ENCODE measurements at places on chromosomes 16 and 17. TPM values are rescaled to one million over a fixed set of nuclear protein-coding genes. Genes with fewer than 3 reads are reported as not detected.

Gene ADCY9
- 22.3 TPM for total RNA-seq

Gene ALOXE3
- 2.2 TPM for total RNA-seq

Gene SULT1A4
- 4.6 TPM for total RNA-seq

Gene KRTAP1-1
- not detected for total RNA-seq

Gene DOC2A
- total RNA-seq: 0.76 TPM

Gene ZNF276
- total RNA-seq: 37.6 TPM

Gene CMTM2
- total RNA-seq: not detected

Gene HP
- total RNA-seq: not detected

Gene KRT39
- not detected for total RNA-seq

DNA sequence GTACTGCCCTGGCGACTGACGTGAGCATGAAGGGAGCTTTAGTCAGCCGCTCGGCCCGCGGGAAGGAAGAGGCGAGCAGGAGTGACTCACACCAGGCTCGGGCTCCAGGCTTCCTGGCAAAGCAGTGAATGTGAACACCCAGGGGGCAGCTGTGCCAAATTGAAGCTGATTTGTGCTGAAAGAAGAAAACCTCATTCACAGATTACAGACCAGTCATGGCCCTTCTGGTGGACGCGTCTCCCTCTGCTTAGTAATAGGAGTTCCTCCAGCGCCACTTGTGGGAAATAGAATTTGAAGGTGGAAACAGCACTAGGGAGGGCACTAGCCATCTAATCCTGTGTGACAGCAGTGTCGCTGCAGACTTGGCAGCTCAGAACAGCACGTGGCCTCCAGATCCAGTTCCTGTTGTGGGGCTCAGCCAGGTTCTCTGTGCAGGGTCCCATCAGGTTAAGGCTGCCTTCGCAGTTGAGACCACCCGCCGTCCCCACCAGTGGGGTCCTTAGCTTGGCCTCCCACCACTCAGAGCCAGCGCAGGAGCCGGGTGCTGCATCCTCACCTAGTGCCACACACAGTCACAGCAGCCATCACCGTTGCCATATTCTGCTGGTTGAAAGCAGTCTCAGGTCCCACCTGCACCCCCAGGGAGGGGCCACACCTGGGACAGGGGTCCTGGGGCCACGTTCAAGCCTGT, 164.5 kb upstream of the CHMP6 start:
- no peak for DNase-seq

DNA sequence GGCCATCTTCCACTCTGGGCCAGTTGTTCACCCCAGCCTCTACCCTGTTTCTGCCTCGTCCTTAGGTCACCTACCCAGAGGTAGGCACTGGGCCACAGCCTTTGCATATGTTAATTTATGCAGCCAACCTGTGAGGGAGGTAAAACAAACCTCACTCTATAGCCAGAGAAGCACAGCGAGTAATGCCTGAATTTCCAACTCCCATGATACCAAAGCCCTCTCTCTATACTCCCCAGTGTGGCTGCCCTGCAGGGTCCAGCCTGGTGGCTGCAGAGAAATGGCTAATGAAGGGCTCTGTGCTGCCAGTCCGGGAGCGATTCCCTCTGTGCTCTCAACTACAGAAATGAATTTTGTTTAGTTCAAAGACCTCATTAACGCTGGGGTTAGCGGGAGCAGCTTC, 397.0 kb upstream of the CCL2 start:
- no peak for DNase-seq

- no peak for DNase-seq
These were observed 438.0 kb upstream of the ZFHX3 start for GRCh38 chr16:73485880-73486279.

- DNase-seq: no peak
These were observed 13.9 kb downstream of the MPRIP start for GRCh38 chr17:17056156-17056539.

DNA sequence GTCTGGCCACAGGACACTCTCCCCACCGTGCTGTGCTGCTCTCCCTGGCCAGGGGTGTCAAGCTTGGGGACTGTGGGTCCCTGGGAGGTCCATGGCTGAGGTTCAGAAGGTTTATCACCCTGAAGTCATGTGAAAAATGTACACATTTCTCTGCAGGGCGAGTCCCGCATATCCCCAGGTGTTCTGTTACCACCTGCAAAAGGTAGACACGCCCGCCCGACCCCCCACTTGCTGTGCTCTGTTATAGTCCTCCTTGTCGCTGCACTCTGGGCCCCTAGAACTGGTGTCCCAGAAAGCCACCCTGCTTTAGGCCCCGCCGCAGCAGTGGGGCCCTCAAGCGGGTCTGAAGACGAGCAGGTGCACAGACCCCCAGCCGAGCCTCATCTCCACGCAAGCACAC, 11.8 kb downstream of the JPT2 start:
- DNase-seq: no peak

- no peak for DNase-seq
These were observed 8.7 kb downstream of the DLX4 start for GRCh38 chr17:49977463-49978389.

DNA sequence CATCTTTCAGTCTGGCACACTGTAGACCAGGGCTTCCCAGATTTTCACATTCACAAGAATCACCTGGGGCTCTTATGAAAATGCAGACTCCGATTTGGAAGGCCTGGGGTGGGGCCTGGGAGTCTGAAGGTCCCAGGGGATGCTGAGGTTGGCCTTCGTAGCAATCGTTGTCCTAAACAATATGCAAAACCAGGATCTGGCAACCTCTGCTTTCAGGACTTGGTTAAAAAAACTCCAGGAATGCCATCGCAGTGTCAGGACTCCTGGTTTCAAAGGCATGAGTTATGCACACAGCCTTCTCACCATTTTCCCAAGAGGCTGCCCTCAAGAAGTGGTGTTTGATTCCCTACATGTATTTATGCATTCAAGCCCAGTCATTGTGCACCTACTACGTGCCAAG, 6.7 kb downstream of the CLEC19A start:
- DNase-seq: no peak

Measured in esophagus squamous epithelium (tissue), 5 donors.